ENCODE measurements at places on chromosomes 5 and 9.

GRCh38 chr9:89512382-89512781 is 14.5 kb upstream of the SEMA4D start:
- no peak for DNase-seq

- DNase-seq: no peak
These were observed 13.4 kb upstream of the LTC4S start for GRCh38 chr5:179780362-179780761.

- DNase-seq: no peak
These were observed 148.7 kb upstream of the ERCC6L2 start for GRCh38 chr9:95726756-95727155.

DNA sequence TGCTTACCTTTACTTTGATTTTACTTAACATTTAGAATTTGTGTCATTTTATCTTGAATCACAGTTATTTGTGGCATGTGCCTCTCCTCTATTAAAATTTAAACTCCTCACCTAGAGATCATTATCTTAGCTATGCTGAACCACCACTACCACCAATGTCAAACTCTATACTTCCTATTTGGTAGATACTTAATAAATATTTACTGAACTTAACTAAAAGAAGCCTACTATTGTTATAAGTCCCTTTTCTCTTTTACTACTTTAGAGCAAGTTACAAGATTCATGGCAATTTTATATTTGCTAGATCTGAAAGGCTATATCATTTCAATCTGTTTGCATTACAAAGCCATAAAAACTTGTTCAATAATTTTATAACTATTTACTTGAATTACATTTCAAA is 273.3 kb upstream of the CCNH start:
- no peak for DNase-seq

- no peak for DNase-seq
These were observed 45.1 kb downstream of the C9orf50 start for GRCh38 chr9:129575818-129576217.

DNA sequence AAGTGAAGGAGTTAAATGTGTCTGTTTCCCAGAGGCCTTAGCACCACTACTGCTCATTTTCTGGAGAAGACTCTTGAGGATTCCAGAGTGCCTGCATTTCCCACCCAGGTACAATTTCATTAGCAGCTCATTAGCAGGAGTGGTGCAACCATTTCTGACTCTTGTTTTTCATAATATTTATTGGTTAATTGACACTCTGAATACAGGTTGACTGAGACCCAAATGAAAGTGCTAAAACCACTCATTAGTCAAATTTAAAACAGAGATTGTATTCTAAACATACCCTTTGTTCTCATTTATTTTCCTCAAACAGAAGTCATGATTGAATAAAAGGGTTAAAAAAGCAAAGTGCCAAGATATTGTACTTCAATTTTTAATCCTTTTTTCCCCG is 134.5 kb downstream of the SIL1 start:
- no peak for DNase-seq

- DNase-seq: no peak
These were observed 291.9 kb downstream of the COX7C start for GRCh38 chr5:86909418-86910295.

- no peak for DNase-seq
These were observed 199.6 kb downstream of the KCTD16 start for GRCh38 chr5:144370273-144370672.

Data from nucleus accumbens (tissue), 56 donors.